Kidney capillary endothelial cell (primary cell): ENCODE measurements at places on chromosomes 4 and X.

- DNase-seq, result no peak
These were observed 1.3 kb upstream of the PTTG2 start for GRCh38 chr4:37958932-37959331.

GRCh38 chr4:71186257-71186565, 152.6 kb upstream of the SLC4A4 start:
- no peak for DNase-seq

GRCh38 chr4:127642169-127642568, 9.4 kb downstream of the INTU start:
- DNase-seq, result no peak

- DNase-seq, result no peak
These were observed 199.2 kb downstream of the RASL11B start for GRCh38 chr4:53061091-53061850.

DNA sequence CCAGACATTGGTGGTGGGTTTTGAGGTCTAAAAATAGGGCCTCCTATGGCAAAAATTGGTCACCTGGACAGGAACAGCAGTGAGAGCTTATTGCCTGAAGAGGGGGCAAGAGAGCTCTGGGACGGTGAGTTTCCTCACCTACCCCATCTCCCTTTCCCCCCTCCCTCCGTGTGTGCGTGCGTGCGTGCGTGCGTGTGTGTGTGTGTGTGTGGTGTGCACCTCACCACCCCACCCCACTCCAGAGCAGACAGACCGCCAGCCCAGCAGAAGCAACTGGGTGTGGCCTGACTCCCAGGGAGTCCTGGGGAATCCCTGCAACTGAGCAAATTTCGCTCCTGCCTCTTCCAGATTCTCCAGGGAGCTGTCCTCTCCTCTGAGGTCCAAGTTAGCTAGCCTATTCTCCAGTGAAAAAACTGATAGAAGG, 44.7 kb downstream of the PRPS1 start:
- no peak for DNase-seq

DNA sequence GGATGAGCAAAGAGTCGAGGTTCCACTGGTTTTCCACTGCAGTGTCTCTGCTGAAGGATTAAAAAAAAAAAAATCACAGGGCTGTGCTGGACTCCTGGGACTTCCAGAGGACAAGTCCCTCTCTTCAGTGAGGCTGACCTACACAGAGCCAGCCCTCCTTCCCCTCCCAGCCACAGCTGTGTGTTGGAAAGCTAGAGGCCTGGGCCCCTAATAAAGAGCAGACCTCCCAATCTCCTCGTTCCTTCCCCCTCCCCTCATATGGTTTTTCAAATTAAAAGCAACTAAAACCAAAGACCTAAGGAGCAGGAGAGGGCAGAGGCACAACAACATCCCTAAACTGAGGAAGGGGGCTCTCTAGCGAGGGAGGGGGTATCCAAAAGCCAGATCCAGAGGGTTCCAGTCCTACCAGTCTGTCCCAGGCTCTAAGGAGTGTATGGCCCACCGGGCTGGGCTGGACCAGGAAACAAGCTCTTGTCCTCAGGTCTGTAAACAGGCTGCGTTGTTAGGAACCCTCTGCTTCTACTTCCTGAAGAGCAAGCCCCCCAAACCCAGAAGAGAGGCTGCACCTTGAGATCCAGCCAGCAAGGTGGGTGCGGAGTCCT, 4.0 kb upstream of the PDGFRA start:
- no peak for DNase-seq

DNA sequence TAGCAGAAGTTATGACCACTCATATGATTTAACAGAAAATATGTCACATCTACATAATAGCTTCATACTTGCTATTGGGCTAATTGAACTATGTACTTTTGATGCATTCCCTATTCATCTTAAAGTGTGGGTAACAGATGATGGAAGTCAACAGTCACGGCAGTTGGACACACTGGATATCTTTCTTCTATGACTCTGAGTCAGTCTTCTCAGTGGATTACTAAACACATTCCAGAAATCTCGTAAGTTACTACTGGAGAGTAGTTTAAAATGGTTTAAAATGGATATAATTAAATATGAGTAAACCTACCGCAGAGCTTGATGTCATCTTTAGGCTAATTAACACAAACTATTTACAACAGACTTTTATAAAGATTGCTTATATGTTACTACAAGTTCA, 30.1 kb upstream of the CFAP299 start:
- no peak for DNase-seq

DNA sequence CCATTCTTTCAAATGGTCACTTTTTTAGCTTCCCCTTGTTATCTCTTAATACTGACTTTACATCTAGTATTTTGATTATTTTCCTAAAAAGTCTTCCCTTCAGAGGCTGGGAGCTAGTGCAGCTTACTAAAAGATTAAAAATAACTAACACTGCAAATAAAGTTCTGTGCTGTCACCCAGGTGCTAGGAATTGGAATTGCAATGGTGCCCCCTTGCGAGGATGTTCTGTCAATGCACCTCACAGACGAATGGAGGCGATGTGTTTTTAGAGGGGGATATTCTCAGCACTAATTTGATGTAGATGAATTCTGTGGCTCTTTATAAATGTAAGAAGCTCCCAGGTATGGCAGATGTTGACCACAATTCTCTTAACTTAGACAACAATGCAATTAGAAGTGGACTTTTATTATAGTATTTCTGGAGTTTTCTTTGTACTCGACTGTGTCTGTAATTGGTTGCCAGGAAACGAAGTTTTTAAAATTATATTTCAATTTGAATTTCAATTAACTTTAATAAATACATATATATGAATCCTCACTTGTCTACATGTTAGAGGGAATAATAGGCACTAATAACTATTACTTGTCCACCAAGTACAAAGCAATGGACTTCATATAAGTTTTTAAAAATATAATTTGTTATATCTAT, 22.0 kb upstream of the SMIM31 start:
- peak; percentile 30 for DNase-seq

DNA sequence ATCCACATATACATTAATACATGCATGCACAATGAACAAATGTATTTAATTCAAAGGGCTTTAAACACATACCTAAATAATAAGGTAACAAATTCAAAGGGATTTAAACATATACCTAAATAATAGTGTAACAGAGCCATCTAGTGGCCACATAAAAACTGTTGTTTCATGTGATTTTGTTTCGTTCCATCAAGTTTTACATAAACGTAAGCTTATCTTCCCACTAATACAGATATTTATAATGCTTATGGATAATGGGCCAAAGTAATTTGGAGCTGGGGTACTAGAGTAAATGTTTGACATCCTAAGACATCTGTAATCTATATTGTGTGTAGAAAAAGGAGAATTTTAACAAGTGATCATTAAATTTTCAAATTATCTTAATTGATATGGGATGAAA, 82.3 kb downstream of the PRSS12 start:
- DNase-seq, result peak; percentile 45

GRCh38 chr4:36394352-36394903, 113.0 kb downstream of the DTHD1 start:
- no peak for DNase-seq

- no peak for DNase-seq
These were observed 124.0 kb downstream of the HMX1 start for GRCh38 chr4:8747467-8748235.

- no peak for DNase-seq
These were observed 313.3 kb downstream of the PPP3CA start for GRCh38 chr4:101033986-101034385.

DNA sequence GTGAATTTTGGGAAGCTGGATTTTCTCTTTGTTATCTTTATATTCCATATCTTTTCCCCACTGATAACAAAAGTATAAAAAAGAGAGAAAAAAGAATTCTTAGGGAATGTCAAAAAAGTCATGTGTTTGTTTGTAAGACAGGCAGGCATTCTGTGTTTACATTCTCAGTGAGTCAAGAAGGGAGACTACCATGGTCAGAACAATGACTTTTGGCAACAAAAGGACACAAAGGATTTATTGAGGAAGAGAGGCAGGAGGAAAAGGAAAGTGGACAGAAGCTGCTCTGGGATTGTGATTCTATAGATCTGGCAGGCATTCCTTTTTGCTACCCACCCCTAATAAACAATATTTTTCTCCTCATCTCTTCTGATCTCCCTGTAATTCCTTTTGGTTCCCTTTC, 5.9 kb upstream of the ANK2 start:
- DNase-seq, result no peak

- peak; percentile 36 for DNase-seq
These were observed 76.7 kb downstream of the SCD5 start for GRCh38 chr4:82721819-82722423.

DNA sequence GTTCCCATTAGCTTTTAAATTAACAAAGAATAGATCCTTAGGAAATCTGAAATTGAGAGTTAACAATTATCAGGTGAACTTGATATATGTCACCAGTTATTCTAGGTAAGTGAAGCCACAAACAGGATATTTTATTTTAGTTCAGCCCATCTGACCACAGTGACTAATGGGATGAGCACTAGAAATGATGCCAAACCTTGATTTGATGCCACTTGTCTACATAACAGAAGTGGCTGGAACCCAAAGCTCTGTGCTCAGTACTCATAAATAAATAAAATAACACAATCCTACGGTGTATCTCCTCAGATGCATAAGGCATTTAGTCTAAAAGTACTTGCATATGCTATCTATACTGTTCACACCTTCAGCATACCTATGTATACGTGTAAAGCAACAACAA, 12.2 kb downstream of the SLITRK4 start:
- DNase-seq, result no peak

- DNase-seq, result no peak
These were observed 46.1 kb upstream of the NAP1L5 start for GRCh38 chr4:88743696-88744095.

- DNase-seq, result no peak
These were observed 143.1 kb upstream of the BCOR start for GRCh38 chrX:40240844-40241243.

DNA sequence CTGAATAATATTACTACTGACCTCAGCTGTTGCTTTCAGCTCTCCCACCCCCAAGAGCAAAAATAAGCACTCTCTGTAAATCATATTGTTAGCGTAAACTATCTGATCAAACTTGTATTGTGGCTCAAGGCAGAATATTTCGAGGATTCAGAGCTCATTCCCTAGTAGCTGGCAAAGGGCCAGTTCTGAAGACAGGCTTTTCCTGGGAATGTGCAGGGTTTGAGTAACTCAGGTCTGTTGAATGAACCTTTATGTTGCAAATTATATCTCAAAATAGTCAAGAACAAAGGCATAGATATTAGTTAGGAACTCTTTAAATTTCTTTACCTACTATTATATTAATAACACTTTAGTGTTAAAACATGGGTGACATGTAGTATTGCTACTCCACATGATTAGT, 454.9 kb downstream of the CCSER1 start:
- DNase-seq, result no peak

- DNase-seq, result no peak
These were observed 606.0 kb upstream of the PITX2 start for GRCh38 chr4:111228874-111229273.
